ENCODE measurements at places on chromosomes 11 and 22.

GRCh38 chr22:20464912-20465758, 27.5 kb upstream of the SCARF2 start:
- no peak for DNase-seq

DNA sequence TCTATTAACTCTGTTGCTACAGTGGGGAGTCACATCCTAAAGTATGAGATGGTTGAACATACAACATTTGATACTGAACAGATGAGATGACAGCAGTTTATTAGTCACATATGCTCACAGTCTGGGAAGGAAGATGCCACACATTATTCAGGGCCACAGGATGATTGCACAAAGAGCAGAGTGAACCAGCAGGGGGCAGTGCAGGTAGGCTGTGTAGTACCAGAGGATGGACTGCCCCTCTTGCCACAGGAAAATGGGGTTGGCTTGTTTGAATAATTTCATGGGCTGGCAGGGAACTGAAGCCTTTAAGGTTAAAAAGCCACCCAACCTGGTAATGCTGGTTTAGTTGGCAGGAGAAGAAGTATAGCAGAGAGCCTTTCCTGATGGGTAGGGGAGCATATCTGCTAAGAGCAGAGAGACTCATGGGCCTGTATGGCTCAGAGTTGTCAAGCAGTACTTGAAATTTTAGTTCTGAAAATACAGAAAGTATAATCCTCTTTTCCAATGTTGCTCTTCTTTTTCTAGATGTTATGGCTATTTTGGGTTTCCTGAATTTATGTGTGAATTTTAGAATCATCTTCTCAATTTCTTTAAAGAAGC, 180.4 kb upstream of the B3GAT1 start:
- no peak for DNase-seq

GRCh38 chr22:25382762-25383161, 163.3 kb downstream of the CRYBB2 start:
- no peak for DNase-seq

- DNase-seq: no peak
Measured at GRCh38 chr11:119341222-119342022, 739 bp upstream of the C1QTNF5 start.

GRCh38 chr22:46250035-46250782, at the start of gene CDPF1:
Gene CDPF1, minus strand, starts transcription at chr22:46250293. Its CDS starts 2,009 bp downstream, at chr22:46248284.
- peak; percentile 90 for DNase-seq

GRCh38 chr11:91047882-91048281, 825.0 kb upstream of the CHORDC1 start:
- no peak for DNase-seq

- DNase-seq: no peak
Measured at GRCh38 chr11:16528639-16529038, 172.3 kb upstream of the SOX6 start.
